Smooth muscle cell of the pulmonary artery (primary cell): ENCODE measurements at places on chromosomes 2 and 18. TPM values are rescaled to one million over a fixed set of nuclear protein-coding genes. Genes with fewer than 3 reads are reported as not detected.

Gene RAX
- total RNA-seq = not detected in 2 replicates

Gene FOXI3
- total RNA-seq = not detected in 2 replicates

Gene RESP18
- total RNA-seq = not detected in 2 replicates

Gene TFCP2L1
- total RNA-seq = under 0.01 TPM in 1 of 2 replicates, not detected in the other

Gene SLC16A14
- 1.1 and 1.8 TPM in 2 replicates for total RNA-seq

Gene MPP4
- 2.2 and 6.2 TPM in 2 replicates for total RNA-seq

Gene CHRND
- not detected in 2 replicates for total RNA-seq

Gene CAPN14
- 0.23 and 0.26 TPM in 2 replicates for total RNA-seq

Gene RGPD3
- total RNA-seq = 0.20 and 0.26 TPM in 2 replicates

Gene UGT1A4
- total RNA-seq = not detected in 2 replicates

Gene LIMS2
- 8.3 and 8.8 TPM in 2 replicates for total RNA-seq

Gene LBX2
- total RNA-seq = 0.59 and 4.5 TPM in 2 replicates

Gene CABLES1
- total RNA-seq = 14.1 and 18.4 TPM in 2 replicates
